Activated T-helper 2 cell treated with anti-CD3 and anti-CD28 coated beads, Interferon-gamma antibody, Interleukin-2, Interleukin-4, amounts not matched to agents 10 μg/mL and 5 μg/mL and 100 μg/mL, durations not matched to agents 14 hours and 24 hours and 36 hours (primary cell): ENCODE measurements at places on chromosomes 5 and 9.

GRCh38 chr5:152686931-152687330 lies 281.9 kb upstream of the NMUR2 start:
- DNase-seq = no peak

DNA sequence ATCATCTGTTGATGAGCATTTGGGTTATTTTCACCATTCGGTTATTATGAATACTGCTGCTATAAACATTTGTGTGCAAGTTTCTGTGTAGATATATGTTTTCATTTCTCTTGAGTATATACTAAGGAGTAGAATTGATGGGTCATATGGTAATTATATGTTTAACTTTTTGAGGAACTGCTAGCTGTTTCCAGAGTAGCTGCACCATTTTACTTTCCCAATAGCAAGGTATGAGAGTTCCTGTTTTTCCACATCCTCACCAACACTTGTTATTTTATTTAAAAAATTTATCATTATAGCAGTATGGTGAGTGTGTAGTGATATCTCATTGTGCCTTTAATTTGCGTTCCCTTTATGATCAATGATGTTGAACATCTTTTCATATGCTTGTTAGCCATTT lies 29.2 kb downstream of the CD14 start:
- DNase-seq = no peak

DNA sequence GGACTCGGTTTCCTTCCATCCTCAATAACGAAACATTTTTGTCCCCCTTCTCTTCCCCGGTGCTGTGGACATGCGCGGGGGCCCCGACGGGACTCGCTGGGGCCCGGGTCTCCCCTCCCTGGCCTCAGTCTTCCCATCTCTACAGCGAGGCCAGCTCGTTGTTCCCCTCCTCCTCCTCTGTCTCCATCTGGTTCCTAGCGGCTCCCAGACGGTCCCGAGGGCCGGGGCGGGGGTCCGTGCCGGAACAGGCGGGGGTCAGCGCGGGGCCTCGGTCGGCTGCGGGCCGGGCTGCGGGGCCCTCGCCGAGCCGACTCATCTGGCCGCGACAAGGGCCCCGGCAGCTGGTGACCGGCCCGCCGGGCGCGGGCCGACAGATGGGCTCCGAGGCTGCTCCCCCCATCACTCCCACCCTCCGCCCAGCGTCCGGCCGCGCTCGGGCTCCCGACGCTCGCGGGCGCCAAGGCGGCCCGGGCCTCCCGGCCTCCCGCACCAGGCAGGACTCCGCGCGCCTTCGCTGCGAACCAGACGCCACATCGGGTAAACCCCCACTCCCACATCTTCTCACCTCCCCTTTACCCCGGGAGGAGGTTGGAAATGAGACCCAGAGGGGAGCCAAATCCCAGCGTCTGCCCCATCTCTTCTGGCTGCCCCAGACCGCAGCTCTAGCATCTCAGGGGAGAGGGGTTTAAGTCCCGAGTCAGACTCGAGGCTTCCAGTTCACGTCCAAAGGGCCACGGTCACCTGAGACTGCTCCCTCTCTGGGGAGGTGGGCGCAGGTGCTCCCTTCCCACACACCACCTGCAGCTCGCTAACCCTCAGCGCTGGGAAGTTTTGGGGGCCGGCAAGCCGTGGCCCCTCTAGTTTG lies 8.1 kb downstream of the BARHL1 start:
- no peak for DNase-seq

GRCh38 chr5:135185481-135186065 lies 151.5 kb upstream of the PITX1 start:
- no peak for DNase-seq

DNA sequence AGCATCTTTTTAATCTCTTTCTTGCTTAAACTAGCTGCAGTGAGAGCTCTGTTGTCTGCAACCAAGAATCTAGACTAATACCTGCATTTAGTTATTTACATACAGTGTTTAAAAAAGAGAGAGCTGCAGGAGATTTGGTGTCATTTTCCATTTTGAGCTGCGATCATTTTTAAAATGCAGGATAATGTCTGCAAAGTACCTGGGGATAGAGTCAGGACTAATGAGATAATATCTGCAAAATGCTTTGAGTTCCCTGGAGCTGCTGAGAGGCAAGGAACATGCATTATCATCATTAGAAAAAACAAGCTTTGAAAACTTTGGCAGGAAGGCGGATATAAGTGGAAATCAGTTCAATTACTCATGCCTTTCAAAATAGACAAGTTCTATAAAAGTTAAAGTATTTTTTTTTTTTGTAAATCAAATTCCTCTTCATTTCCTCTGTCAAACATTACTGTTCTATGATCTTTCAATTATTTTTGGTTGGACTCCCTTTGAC lies 21.8 kb upstream of the ANKRD33B start:
- DNase-seq = no peak

GRCh38 chr9:27487927-27488326 lies 36.2 kb upstream of the IFNK start:
- no peak for DNase-seq

- DNase-seq = peak; percentile 57
Observed at GRCh38 chr5:2038321-2039179, 155.8 kb upstream of the IRX4 start.

- DNase-seq = no peak
Observed at GRCh38 chr5:74408150-74409043, 232.1 kb downstream of the ENC1 start.

- DNase-seq = no peak
Observed at GRCh38 chr5:39352951-39353350, 11.3 kb downstream of the C9 start.

- no peak for DNase-seq
Observed at GRCh38 chr9:85554349-85554748, 187.4 kb downstream of the AGTPBP1 start.

- DNase-seq = no peak
Observed at GRCh38 chr5:10849278-10849677, 88.2 kb upstream of the DAP start.
